ENCODE measurements at places on chromosomes 7 and 10.

- DNase-seq = no peak
Observed at GRCh38 chr7:106450716-106451115, 165.9 kb upstream of the NAMPT start.

DNA sequence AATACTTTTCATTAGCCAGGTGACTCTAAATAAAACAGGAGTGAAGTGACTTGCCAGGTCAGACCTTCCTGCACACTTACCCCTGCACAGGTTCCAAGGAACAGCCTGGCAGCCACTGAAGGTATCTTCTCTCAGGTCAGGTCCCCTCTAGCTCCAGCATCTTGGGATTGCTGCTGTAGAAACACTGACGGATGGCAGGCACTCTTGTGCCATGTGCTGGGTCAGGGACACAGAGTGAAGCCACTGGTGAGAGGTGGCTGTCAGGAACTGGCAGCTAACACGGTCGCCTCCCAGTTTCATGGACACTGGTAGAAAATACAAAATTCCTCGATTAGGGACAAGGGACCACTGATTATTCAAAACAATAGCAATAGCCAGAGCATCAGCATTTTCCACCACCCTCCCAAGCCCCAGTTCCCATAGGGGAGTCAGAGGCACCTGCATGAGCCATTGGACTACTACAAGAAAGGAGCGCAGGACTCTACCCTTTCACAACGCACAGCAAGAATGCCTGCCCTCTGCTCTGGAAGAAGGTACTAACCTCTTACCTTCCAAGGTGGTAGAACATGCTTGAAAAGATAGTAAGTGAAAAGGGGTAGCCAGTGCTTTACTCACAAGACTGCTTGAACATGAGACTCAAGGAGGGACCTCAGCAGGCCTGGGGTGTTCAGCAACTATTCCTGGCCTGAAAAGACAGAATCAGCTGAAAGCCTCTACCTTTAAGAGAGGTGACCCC lies 5.1 kb upstream of the MYO1G start:
- DNase-seq = no peak

- DNase-seq = no peak
Observed at GRCh38 chr10:61285749-61286148, 167.4 kb downstream of the TMEM26 start.

DNA sequence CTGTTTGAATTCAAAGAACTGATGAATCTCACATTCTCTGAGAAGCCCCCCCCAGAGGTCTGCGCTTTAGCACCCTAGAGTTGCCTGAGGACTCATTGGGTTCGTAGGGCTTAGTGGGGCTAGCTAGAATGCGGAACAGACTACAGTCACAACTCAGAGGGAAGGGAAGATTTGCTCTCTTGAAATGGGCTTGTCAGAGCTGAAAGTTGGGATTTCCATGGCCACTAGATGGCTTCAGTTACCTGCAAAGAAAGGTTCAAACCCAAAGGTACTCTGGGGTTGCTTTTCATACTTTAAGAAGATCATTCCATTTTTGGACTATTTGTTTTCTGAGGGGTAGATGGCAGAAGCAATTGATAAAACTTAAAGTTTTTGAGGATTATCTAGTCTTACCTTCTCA lies 205.0 kb downstream of the BBS9 start:
- peak; percentile 7 for DNase-seq

DNA sequence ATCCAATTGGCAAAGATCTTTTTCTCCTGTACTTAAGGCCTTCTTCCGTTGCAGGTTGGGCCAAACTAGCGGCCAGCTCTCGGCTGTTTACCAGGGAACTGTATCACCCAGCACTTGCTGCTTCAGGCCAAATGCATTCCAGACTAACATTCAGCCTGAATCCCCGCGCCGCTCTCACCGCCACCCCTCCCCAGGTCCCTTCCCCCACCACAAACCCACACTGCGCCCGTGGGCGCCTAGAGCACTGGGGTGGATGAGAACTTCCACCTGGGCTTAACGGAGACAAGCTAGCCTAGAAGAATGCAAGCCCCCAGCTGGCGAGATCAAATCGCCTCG lies 676 bp downstream of the TCAF1 start:
- no peak for DNase-seq

DNA sequence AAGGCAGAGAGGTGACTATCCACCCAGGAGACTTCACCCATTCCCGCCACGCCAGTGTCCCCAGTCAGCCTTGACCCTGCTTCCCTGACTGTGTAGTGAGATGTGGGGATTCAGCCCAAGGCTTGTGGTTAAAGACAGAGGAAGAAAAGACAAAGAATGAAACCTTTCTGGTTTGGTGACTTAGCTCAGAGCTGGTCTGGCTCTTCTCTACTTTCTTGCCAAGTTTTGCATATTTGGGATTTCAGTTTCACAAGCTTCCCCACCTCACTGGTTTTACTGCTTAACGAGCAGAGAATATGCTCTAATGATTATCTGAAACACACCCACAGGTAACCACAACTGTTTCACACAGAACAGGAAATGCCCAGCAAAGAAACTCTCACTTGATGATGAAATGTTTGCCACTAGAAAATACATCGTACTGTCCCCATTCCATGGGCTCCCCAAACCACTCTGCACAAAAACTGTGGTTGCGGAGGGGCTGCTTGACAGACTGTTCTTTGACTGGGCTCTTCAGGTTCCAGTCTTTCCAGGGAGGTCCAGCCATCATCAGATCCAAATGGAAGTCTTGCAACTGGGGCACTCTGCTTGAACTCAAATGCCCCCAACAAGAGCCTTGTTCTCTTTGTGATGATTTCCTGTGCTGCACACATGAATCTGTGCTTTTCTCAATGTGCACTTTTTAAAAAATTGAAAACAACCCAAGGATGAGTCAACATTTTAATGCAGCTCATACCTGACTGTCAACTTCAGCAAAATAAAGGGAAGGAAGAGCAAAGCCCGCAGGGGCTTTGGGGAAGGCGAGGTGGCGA lies 95.5 kb downstream of the CTBP2 start:
- DNase-seq = peak; percentile 79

DNA sequence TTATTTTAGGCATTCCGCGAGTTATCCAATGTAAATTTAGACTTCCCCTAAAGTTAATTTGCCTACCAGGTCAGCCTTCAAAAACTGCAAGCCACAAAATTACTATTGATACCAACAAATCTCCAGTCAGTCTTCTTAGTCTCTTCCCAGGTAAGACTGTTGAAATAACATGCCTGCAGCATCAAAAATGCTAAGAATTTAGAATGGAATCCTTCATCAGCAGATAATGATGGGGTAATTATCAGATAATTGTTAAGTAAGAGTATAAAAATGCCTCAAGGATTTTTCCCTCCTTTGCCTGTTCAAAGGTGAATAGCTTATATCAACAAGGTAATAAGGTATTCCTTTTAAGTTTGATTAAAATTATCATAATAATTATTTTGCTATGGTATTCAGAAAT lies 228.5 kb downstream of the BBS9 start:
- DNase-seq = no peak

GRCh38 chr7:30349170-30349569 lies 64.8 kb downstream of the ZNRF2 start:
- no peak for DNase-seq

DNA sequence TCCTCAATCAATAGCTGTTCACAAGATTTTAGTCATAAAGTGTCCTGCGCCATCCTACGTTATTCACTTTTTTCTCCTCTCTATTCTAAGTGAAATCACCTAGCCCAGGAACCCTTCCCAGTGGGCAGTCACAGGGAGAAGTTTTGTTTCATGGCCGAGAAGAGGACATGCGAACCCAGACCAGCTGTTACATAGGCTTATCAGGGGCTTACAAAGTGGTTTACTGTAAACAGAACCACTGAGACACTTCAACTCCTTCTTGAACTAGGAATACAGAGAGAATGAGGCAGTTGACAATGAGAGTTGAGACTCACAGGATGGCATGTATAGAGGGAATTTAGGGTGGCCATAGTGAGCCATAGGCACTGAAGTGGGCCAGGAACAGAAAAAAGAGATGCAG lies 246.9 kb upstream of the GLI3 start:
- DNase-seq = no peak

GRCh38 chr7:132516042-132516840 lies 60.0 kb downstream of the PLXNA4 start:
- DNase-seq = no peak

DNA sequence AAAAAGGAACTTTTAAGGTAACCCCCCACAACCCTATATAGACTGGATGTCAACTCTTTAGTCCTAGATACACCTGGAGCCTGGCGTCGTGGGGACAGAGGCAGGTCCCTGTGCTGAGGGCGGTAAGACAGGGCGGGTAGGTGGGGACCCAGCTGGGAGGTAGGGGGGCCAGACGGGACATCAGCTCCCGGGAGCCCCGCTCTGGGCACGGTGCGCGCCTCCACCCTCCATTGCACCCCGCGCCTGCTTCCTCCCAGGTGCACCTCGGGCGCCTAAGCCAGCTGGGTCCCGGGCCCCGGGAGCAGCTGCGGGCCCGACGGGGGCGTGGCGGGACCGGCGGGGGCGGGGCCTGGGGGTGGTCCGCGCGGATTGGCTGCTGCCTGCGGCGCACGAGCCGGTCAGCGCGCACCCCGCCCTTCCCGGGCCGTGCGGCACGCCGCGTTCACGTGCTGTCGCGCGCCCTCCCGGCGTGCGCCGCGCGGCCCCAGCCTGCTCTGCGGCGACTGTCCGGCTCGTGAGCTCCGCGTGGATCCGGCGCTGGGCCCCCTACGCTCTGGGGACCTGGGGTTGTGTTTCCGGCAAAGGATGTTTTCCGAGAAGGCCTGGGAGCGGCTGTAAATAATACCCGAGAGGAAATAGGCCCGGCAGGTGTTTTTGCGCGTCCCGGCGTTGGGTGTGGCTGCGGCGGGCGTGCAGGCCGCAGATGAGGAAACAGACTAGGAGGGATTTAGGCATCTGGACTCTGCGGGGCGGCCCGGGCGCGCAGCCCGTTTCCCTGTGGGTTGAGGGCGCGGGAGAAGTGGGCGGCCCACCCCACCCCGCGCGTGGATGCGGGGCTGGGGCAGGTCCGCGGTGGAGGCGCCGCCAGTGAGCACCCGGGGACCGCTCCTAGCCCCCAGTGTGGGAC lies 39.1 kb upstream of the PFKFB3 start:
- peak; percentile 98 for DNase-seq

- DNase-seq = no peak
Observed at GRCh38 chr10:45257600-45257999, 57.8 kb downstream of the OR13A1 start.

GRCh38 chr10:76626386-76626785 lies 1011.2 kb downstream of the KCNMA1 start:
- no peak for DNase-seq

DNA sequence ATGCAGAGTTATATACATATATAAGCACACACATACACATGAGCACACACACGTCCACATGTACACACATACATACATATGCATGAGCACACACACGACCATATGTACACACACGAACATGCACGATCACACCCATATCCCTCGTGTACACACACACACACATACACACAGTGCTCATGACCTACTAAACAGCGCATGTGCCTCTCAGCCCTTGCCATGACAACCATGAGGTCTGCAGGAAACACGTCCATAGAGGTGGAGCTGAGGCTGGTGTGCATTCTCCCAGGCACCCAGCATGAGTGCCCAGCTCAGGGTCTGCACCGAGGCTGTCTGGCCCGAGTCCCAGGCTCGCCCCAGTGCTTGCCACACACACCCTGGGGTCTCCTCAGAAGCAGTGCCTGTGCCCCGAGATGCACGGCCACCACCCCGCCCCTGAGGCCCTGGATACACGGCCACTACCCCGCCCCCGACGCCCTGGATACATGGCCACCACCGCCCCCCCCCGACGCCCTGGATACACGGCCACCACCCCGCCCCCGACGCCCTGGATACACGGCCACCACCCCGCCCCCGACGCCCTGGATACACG lies 529.6 kb downstream of the DNAJB6 start:
- DNase-seq = no peak

DNA sequence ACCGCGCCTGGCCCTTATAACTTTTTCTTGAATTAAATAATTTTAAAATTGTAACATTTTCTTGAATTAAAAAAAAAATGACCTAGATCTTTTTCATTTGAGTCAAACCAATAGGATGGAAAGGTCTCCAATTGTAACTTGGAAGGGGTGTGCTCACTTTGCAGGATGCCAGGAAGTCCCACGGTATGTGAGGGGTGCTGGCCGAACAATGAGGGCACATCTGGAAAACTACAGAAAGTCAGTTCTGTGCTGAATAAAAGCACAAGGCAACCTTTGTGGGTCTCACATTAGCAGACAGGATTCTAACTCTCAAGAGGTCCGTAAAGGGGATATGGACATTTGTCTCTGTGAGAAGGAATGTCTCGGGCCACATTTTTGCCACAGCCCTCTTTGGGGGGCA lies 52.8 kb upstream of the PDLIM1 start:
- DNase-seq = no peak

GRCh38 chr10:113665806-113666354 lies 2.0 kb upstream of the NRAP start:
- no peak for DNase-seq

GRCh38 chr7:82631998-82632397 lies 188.4 kb upstream of the CACNA2D1 start:
- no peak for DNase-seq

DNA sequence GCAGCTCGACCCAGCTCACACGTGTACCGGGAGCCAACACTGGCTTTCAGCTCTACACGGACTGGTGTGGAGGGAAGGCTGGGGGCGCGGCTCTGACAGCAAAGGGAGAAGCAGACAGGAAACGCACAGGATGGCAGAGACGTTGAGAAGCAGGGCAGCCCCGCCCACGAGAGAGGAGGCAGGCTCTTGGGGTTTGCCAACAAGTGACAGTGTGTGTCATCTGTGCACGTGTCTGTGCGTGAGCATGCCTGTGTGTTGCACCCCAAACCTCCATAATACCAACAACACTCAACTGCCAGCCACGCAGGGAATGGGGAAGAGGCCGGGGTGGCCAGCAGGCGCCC lies 64.4 kb upstream of the PDGFA start:
- DNase-seq = no peak

DNA sequence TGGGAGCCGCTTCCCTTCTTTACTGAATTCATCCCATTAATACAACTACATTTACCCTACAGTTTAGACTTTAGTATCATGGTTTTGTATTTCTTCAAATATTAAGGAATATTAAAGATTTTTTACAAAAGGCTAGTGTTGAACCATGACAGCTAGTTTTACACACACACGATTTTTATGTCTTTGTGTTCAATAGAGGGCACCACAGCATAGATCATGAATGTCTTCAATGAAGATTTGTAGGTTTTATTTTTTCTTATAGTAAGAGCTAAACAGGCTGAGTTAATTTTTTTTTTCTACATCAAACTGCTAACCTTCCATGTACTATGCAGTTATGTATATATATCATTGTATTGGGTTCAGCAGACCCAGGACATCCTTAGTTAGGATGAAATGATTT lies 76.9 kb downstream of the SNX10 start:
- DNase-seq = no peak

DNA sequence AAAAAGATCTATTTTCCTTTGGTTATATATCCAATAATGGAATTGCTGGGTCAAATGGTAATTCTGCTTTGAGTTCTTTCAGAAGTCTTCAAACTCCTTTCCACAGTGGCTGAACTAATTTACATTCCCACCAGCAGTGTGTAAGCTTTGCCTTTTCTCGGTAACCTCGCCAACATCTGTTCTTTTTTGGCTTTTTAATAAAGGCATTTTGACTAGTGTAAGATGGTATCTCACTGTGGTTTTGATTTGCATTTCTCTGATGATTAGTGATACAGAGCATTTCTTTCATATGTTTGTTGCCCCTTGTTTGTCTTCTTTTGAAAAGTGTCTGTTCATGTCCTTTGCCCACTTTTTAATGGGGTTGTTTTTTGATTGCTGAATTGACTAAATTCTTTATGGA lies 285.0 kb downstream of the MALRD1 start:
- DNase-seq = no peak

Data from GM20000 (cell line).